ENCODE measurements at places on chromosomes 4 and X. TPM values are rescaled to one million over a fixed set of nuclear protein-coding genes. Genes with fewer than 3 reads are reported as not detected.
A peak's percentile ranks its signal among the peaks of the same experiment; 100 is the strongest.

DNA sequence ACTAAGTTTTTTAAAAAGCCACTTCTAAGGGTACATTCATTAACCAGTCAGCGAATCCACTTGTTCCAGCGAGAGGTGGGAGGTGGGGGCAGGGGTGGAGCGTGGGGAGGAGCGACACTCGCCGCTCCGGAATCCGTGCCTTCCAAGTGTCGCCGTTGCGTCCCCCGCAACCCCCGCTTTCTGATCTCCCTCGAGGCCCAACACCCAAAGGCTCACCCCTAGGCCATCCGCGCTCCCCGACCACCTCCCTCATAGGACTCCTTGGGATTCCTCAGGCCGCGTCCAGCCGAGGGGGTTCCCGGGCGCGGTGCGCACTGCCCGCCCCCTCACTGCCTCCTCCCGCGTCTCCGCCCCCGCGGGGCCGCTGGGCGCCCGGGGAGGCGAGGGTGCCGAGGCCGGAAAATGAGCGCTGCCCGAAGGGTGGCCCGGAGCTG, 108.1 kb upstream of the STOX2 start:
- peak; percentile 67 for DNase-seq

Gene PRR32
- not detected for total RNA-seq

Gene CRLF2
- total RNA-seq, result not detected

GRCh38 chrX:5449323-5449722, 779.3 kb downstream of the NLGN4X start:
- DNase-seq, result no peak

Gene ADH1C
- total RNA-seq, result not detected

GRCh38 chr4:3111461-3111860, 37.0 kb downstream of the HTT start:
- DNase-seq, result peak; percentile 51

Gene PWWP3B
- total RNA-seq, result 0.52 TPM

- no peak for DNase-seq
Observed at GRCh38 chr4:139669890-139670289, 4.3 kb downstream of the MGST2 start.

DNA sequence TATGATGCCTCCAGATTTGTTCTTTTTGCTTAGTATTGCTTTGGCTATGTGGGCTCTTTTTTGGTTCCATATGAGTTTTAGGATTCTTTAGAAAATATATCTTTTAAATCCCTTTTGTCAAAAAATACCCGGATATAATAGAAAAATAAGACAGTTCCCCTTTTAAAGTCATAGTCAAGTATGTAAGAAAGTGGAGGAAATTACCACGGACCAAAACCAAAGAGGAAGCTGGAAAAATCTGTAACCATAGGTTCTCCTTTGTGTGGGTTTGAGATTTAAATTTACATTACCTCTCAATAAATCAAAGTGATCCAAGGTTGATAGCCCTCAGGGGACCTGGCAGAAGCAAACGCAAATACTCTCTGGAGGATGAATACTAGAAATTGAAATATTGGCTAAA, 58.3 kb upstream of the PACRGL start:
- DNase-seq, result no peak

Gene NDNF
- total RNA-seq, result 3.4 TPM

Gene FGB
- not detected for total RNA-seq

DNA sequence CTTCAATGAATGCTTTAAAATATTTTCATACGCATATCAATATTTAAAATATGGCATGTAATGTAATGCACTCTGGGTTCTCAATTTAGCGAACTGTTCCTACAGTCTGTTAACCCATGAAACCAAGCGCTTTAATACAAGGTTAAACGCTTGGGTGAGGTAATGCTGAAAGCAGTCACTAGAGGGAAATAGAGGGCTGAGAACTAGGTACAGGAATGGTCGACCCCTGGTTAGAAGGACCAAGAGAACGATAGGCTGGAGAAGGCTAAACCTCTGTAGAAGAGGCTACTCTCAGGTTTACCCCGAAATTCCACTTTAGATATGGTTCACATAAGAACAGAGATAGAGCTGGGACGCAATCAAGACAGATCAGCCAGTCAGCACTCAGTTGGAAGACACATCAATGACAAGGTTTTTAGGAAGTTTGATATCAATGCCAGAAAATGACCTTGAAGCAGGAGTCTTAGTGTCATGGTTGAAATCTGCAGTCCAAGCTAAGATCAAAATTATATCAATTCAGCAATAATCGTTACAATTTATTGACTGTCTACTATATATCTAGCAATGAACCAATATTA, 26.9 kb downstream of the ARSJ start:
- peak; percentile 5 for DNase-seq

Gene F11
- 0.30 TPM for total RNA-seq
